ENCODE measurements at places on chromosomes 1 and 21.
A peak's percentile ranks its signal among the peaks of the same experiment; 100 is the strongest.

DNA sequence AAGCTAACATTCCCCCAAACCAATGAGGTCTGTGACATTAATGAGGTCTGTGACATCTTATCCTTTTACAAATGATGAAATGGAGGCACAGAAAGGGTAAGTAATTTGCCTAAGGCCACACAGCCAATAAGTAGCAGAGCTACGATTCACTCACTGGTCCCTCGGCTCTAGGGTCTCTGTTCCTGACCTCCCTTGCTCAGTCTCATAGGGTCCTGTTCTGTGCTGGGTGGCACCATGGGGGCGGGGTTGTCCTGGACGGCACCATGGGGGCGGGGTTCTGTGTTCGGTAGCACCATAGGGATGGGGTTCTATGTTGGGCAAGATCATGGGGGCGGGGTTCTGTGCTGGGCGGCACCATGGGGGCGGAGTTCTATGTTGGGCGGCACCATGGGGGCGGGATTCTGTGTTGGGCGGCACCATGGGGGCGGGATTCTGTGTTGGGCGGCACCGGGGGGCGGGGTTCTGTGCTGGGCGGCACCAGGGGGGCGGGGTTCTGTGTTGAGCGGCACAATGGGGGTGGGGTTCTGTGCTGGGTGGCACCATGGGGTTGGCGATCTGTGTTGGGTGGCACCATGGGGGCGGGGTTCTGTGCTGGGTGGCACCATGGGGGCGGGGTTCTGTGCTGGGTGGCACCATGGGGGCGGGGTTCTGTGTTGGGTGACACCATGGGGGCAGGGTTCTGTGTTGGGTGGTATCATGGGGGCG, 55.6 kb downstream of the CLSTN1 start:
- DNase-seq, result peak; percentile 51

DNA sequence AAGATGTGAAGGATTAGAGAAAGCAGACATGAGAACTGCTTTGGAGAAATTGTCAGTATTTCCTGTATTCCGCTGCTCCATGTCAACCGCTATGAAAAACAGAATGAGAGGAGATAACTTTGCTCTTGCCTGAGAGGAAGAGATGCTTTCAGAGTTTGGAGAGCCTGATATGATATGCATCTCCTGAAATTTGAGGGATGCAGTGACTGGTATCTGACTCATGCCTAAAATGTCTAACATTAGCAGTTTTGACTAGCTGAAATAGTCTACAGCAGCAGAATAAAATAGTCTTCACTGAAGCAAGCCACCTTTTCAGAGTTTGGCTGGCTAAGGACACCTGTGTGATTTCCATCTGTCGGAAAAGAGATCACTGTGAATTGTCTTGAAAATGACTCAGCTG, 165.8 kb upstream of the LRRC7 start:
- no peak for DNase-seq

DNA sequence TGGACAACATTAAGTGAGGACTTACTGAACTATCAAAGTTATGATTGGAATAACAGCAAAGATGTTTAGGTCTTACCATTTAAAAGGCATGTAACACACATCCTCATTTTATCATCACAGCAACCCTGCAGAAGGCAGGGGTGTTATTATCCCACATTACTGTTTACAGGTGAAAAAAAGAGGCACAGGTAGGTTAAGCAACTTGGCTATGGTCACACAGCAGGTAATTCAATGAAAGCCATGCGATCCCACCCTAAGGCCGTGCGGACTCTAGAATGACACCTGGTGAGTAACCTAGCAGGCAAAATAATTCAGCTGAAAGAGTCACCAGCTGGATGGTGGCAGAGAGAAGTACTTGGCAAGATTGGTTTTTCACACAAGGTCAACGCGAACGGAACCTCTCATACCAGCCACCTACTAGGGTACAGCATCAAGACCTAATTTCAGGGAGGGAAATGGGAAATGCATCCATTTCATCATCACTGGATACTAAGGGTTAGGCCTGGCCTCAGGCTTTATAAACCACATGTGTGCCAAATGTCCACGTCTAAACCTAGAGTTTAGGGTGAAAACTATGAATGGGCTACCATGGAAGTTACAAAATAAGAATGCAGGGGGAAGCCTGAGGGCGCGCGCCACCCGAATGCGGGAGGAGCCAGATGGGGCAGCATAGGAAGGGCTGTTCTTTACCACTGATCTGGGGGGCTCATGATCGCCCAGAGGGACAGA, 85.3 kb downstream of the SLC66A1 start:
- DNase-seq, result no peak

GRCh38 chr21:43902441-43902840, 37.4 kb downstream of the AGPAT3 start:
- DNase-seq, result peak; percentile 92

- DNase-seq, result no peak
Measured at GRCh38 chr1:178143730-178144690, 50.1 kb downstream of the RASAL2 start.

GRCh38 chr21:35579520-35580293, 480.6 kb downstream of the SETD4 start:
- no peak for DNase-seq

DNA sequence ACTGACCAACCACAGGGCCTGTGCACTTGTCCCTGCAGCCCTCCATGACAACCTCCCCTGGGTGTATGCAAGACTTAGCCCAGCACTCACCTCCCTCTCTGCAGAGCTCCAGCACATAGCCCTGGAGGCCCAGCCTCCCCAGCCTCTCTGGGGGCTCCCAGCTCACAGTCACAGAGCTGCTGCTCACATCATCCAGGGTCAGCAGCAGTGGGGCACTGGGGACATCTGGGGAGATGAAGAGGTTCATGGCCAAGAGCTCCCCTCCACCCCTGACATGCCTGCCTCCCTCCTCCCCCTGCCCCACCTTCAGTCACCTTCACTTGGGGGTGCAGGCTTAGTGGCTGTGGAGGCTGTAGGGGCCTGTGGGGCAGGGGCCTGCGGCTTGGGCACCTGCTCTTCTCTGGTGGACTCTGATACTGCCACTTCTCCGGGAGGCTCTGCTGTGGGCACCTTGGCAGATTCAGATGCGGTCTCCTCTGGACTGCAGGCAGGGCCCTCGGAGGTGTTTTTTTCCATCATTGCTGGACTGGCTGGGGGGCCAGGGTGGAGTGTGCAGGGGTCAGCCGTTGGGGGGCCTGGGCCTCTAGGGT, at the start of gene MYBPH:
Gene MYBPH, minus strand, starts transcription at position 590 of the 590 bp plus-strand sequence. Its CDS starts 71 bp downstream, at position 519.
- no peak for DNase-seq

DNA sequence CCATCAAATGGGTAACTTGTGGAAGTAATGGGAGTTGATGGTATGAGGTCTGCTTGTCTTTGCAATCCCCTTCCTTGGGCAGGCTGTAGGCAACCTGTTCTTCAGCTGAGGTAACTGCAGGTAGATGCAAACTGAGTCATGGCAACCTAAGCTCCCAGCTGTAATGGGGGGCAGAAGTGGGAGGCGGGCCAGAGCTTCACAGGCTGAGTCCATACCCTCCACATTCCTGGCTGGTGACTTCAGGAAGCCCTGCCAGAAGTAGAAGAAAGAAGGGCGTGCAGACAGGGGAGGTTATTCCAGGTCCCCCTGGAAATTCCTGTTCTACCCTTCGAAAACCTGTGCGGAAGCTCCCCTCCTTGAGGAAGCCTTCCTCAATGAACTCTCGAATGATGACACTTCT, 44.9 kb downstream of the ARHGEF11 start:
- no peak for DNase-seq

DNA sequence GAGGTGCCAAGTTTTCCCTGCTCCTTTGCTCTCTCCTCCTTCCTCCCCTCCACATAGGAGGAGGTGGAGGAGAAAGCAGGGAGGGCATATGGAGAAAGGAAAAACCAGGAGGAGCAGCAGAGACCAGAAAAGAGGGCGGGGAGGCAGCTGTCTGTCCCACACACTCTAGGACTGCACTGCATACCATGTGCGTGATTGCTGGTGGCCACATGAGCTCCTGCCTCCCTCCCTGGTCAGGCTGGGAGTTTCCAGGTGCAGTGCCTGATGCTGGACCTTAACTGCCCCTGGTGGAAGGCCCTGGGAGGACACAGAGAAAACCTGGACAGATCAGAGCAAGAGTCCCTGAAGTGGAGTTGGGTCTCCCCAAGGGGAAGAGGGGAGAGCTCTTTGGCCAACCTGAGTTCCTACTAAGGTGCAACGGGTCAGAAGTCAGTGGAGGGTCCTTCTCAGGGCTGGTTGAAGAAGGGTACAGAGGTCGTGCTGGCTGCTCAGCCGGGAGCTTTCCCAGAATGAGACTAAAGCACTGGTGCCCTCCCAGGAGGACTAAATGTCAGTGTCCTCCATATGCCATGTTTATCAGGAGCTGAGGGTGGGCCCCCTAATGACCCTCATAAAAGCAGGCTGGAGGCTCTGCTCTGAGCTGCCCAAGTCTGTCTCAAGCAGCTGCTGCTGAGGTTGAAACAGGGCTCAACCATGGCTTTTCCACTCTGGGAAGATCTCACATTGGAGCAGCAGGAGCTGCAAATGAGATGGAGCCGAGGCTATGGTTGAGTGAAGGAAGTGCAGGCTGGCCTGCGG, 3.5 kb upstream of the LGR6 start:
- DNase-seq, result no peak

DNA sequence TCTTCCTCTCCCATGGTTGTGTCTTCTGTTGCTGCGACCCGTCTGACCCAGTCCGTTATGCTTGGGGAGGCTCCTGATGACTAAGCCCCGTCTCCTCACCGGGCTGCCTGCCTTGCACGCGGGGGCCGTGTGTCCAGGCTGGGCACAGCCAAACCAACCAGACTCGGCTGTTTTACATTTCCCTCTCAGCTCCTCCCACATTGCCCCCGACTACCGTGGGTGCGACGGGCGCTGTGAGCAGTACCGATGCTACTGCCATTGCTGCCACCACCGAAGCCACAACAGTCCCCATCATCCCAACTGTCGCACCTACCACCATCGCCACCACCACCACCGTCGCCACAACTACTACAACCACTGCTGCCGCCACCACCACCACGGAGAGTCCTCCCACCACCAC, 46.0 kb upstream of the CNTN2 start:
- no peak for DNase-seq

DNA sequence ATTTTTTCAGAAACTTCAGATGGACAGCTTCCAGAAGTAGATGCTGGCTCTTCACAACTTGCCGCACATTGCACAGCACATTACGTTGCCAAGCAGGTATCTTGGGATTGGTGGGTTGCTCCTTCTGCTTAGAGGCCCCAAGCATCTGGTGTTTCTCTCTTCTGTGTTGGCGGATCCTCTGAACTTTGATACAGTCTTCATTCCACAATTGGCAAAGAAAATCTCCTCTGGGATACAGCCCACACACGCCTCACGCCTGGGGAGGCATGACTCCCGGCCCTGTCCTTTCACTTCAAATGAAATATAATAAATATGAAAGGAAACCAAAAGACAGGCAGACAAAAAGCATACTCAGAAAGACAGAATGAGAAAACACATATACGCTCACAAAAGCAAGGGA, 72.3 kb upstream of the PPP2R5A start:
- no peak for DNase-seq

- DNase-seq, result no peak
Measured at GRCh38 chr1:41524676-41525675, 40.5 kb upstream of the EDN2 start.

DNA sequence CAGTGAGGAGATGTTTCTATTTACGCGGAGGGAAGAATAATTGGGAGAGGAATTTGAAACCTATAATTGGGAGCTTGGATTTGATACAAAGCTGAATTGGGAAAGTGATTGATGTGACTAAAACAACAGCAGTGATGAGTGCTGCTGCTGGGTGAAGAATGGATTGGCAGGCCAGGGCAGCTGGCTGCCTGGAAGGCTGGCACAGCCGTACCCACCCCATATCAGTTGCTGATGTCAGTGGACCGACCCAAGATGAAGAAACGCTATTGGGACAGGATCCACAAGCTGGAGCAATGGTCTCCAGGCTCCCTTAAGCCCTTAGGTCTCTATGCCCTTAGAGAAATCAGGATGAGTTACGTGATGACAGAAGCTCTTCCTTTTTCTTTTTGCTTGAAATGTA, 47.4 kb downstream of the GRIK1 start:
- DNase-seq, result no peak

- peak; percentile 98 for DNase-seq
Measured at GRCh38 chr1:12477936-12478611, 139.9 kb downstream of the DHRS3 start.

DNA sequence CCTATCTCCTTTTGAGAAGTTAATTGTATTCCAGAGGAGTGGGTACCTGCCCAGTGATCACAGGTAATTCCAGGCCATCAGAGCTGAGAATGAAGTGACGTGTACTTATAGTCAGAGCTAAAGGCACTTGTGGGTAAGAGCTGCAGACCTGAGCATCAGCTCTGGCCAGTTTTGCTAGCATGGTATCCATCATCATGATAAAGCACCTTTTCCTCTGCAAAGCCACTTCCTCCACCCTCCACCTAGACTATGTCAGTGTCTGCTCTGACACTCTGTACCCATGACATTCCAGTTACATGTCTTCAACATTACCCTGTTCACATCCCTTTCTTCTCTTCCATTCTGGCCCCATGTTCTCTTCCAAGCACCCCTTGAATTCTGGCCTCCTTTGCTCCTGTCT, 157.3 kb downstream of the GRIK3 start:
- DNase-seq, result no peak

GRCh38 chr1:87464022-87464490, 135.4 kb downstream of the LMO4 start:
- DNase-seq, result no peak

DNA sequence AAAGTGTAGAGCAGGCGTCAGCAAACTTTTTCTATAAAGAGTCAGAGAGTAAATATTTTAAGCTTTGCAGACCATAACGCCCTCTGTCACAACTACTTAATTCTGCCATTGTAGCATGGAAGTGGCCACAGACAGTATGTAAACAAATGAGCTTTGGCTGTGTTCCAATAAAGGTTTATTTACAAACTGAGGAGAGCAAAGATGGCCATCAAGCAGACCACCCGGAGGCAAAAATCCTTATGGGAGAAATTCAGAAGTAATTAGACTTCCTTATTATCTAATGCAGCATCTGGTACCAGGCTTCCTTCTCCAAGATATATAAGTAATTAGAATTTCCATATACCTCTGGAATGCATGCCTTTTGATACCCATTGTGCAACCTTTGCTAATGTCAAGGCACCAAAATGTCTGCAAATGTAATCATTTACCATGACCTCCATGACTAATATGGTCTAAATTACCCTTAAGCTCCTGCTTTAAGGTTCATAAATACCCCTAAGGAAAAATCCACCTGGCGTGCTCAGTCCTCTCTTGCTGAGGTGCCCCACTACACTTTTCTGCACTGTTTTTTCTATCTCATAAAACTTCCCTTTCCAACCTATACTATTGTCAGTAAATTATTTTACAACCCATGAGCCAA, 377.8 kb downstream of the MATN1 start:
- no peak for DNase-seq

DNA sequence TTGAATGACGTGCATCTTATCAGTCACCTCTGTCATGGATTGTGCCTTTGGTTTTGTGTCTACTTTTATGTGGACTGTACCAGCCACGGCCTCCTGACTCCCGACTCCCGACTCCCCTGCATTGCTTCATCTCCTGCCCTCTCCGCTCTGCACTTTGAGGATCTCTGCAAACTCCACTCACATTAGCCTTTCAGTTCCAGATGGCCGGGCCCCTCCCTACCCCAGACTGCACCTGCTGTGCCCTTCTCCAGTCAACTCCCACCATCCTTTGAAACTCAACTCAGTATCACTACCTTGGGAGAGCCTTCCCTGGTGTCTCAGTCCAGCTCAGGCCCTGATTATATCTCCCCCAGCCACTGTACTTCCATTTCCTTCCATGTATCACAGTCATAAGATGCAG, 71.4 kb downstream of the MDM4 start:
- DNase-seq, result no peak

- DNase-seq, result no peak
Measured at GRCh38 chr1:210200124-210200736, 32.4 kb upstream of the SERTAD4 start.

GRCh38 chr1:79006564-79006963, at the start of gene ADGRL4:
TSS of gene ADGRL4 (minus strand) at chr1:79006730. CDS start at chr1:79006654, 76 bp downstream.
- no peak for DNase-seq

Measured in hematopoietic multipotent progenitor cell treated with erythropoietin and hydrocortisone succinate and interleukin-3 and kit ligand, for 8 days (in vitro differentiated cells).